Smooth muscle cell of the coronary artery (primary cell): ENCODE measurements at places on chromosomes 1 and 21. TPM values are rescaled to one million over a fixed set of nuclear protein-coding genes. Genes with fewer than 3 reads are reported as not detected.

Gene DMRTA2
- total RNA-seq, result 0.08 TPM in 1 of 2 replicates, not detected in the other

Gene ZNF684
- 2.9 and 3.6 TPM in 2 replicates for total RNA-seq

Gene PROX1
- total RNA-seq, result under 0.01 and 0.30 TPM in 2 replicates

Gene RBBP5
- total RNA-seq, result 12.9 and 14.5 TPM in 2 replicates

Gene KRTAP6-3
- total RNA-seq, result not detected in 2 replicates

Gene NDUFV3
- 21.8 and 42.8 TPM in 2 replicates for total RNA-seq

Gene EXTL1
- total RNA-seq, result 0.15 and 0.23 TPM in 2 replicates

Gene DMBX1
- total RNA-seq, result not detected in 2 replicates

Gene FCMR
- not detected in 2 replicates for total RNA-seq

Gene ATP1A4
- not detected in 2 replicates for total RNA-seq

Gene ARHGEF2
- 88.8 and 153 TPM in 2 replicates for total RNA-seq

Gene PLPPR4
- total RNA-seq, result under 0.01 and 3.0 TPM in 2 replicates

Gene MEX3A
- 0.47 and 4.7 TPM in 2 replicates for total RNA-seq
